ENCODE measurements at places on chromosomes 1 and 21. TPM values are rescaled to one million over a fixed set of nuclear protein-coding genes. Genes with fewer than 3 reads are reported as not detected.

The PRELP gene
- 1.1 TPM for total RNA-seq

The ESRRG gene
- total RNA-seq, result 51.0 TPM

The MIA3 gene
- 80.5 TPM for total RNA-seq

The RSPH1 gene
- 1.2 TPM for total RNA-seq

The C1orf74 gene
- total RNA-seq, result 3.6 TPM

The GRHL3 gene
- 1.1 TPM for total RNA-seq

The MPL gene
- not detected for total RNA-seq

The AMIGO1 gene
- 13.1 TPM for total RNA-seq

The TTC24 gene
- not detected for total RNA-seq

The INSRR gene
- total RNA-seq, result 0.13 TPM

The SLC26A9 gene
- not detected for total RNA-seq

The CFHR1 gene
- total RNA-seq, result 0.38 TPM

The DMBX1 gene
- 1.1 TPM for total RNA-seq

The NBPF6 gene
- total RNA-seq, result not detected

The GCSAML gene
- 0.25 TPM for total RNA-seq

GRCh38 chr1:219257751-219258150 lies 84.1 kb downstream of the LYPLAL1 start:
- no peak for ATAC-seq

DNA sequence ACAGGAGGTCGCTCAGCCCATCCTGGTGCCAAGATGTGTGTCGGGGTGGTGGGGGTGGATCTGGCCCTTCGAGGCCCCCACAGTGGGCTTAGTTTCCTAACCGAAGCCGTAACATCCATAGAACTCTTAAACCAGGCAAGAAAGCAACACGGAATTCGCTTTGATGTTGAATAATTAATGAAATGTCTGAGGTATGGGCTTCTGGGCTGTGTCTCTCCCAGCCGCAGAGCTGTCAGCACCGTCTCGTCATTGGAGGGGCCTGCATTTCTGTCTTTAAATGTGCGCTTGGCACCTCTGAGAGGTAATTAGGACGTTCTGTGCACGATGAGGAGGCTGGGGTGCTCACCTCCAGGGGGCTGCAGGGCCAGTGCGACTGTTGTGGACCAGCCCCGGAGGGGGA lies 13.3 kb upstream of the PLCH2 start:
- ATAC-seq, result no peak

DNA sequence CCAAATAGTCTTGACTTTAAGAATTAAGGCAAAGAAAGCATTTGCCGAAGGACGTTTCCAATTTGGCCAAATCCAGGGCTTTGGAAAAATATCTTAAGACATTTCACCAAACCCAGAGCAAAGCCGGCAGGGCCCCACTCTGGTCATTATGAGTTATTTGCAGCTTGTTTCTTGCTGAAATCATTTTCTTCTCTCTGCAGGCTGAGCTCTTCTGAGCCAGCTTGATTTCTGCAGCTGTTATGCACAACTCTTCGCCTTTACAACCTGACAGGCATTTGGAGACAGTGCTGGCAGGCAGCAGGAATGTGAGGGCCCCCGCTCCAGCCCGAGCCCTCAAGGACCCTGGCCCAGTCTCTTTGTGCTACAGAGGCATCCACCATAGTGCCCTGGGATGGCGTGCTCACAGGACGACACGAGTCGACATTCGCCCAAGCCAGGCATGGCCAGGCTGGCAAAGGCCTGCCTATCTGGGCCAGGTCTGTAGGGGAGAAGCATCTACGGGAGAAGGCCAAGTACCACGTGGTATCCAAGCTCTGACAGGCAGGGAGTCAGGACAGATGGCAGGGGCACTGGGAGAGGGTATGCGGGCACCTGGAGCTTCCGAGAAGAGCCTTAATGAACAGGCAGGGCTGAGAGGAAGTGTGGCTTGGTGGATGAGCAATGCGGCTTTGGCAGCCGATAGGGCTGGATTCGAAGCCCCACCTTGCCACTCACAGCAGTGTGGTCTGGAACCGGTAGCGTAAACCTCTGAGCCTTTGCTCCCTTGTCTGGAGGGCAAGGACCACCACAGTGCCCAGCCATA lies 32.3 kb downstream of the SYF2 start:
- no peak for ATAC-seq

GRCh38 chr1:164779376-164779775 lies 220.4 kb downstream of the PBX1 start:
- no peak for ATAC-seq

GRCh38 chr1:228685081-228685660 lies 50.1 kb upstream of the RHOU start:
- no peak for ATAC-seq

GRCh38 chr1:158087320-158087927 lies 93.3 kb upstream of the CD1D start:
- peak; percentile 62 for ATAC-seq

DNA sequence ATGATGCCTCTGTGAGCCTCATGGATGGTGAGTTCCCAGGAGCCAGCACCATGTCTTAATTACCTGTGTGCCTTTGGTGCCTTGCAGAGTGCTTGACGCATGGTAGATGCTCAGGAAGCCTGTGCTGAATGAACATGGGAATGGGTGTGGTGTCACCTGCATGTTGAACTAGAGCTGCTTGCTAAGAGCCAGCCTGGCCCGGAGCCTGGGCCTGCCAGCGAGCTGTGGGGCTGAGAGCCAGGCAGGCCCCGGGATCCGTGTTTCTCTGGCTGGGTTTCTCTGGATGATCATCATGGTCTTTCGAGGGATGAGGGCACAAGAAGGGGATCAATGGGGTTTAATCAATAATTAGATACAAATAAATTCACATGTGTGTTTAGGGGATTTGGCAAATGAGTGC lies 6.7 kb upstream of the TEX35 start:
- ATAC-seq, result no peak

GRCh38 chr1:153566414-153567371 lies 1.0 kb upstream of the S100A2 start:
- ATAC-seq, result peak; percentile 76

- no peak for ATAC-seq
Observed at GRCh38 chr1:10280439-10281350, 70.3 kb downstream of the KIF1B start.

- ATAC-seq, result peak; percentile 35
Observed at GRCh38 chr1:157585984-157586383, 11.9 kb downstream of the FCRL4 start.

- ATAC-seq, result no peak
Observed at GRCh38 chr1:158417586-158417985, 8.5 kb downstream of the OR10K2 start.

- no peak for ATAC-seq
Observed at GRCh38 chr1:165695031-165695430, 3.3 kb downstream of the ALDH9A1 start.

- peak; percentile 84 for ATAC-seq
Observed at GRCh38 chr1:18597160-18598042, 33.2 kb upstream of the PAX7 start.

DNA sequence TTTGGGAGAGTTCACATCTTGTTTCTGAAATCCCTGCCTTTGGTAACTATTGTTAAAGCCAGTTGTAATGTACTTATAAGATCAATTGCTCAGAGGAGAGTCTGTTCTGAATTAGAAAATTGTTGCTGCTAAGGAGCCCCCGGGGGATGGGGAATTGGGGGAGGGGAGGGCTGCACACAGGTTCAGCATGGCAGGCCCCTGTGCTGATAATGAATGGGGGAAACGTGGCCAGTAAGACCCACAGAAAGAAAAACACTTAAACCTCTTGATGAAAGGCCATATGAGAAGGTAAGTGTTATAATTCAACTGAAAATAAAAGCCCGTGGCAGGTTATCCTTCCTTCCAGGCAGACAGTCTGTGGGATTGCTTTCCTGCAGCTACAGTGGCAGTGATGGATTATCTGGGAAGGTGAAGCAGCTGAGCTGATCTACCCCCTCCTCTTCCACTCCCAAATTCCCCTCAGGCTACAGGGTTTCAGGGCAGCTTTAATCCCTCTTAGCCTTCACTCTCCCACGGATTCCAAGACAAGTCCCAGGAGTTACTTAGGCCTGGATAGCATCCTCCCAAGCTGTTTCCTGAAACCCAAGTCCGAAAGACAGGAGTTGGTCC lies 398.8 kb downstream of the TBX15 start:
- ATAC-seq, result no peak

DNA sequence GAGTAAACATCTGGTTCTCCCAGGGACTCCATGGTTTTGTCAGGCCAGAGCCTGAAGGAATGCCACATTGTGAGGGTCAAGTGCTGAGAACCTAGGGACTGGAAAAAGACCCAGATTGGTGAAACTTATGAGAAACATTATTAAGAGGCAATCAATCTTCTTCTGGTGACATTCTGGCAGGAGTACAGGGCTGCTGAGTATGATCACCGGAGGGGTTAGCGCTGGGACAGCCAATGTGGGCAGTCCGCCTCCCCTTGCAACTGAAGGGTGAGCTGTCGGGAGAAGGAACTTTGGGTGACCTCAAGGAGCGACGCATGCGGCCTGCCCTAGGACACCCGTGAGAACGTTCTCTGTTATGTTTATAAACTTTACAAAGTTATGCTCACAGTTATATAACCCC lies 429.0 kb downstream of the LMO4 start:
- no peak for ATAC-seq

- ATAC-seq, result peak; percentile 20
Observed at GRCh38 chr1:45884700-45885099, 81.3 kb downstream of the MAST2 start.

DNA sequence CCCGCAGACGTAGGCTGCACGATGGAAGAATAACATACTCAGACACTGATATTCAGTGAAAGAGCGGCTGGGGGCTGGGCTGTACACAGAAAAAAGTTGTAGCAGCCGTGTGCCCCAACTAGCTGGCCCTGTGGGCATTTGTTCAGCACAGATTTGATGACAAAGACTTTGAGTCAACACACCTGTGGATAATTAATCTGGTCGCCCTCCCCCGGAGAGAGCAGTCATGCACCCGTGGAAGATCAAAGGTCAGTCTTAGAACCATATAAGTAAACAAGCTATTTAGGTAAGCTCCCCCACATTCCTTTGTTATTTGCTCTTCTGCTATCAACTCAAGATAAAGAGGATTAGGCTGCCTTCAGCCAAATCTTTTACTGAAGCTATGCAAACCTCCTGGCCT lies 148.4 kb upstream of the HMCN1 start:
- no peak for ATAC-seq

- ATAC-seq, result peak; percentile 22
Observed at GRCh38 chr1:168161459-168161858, 17.3 kb upstream of the TIPRL start.

DNA sequence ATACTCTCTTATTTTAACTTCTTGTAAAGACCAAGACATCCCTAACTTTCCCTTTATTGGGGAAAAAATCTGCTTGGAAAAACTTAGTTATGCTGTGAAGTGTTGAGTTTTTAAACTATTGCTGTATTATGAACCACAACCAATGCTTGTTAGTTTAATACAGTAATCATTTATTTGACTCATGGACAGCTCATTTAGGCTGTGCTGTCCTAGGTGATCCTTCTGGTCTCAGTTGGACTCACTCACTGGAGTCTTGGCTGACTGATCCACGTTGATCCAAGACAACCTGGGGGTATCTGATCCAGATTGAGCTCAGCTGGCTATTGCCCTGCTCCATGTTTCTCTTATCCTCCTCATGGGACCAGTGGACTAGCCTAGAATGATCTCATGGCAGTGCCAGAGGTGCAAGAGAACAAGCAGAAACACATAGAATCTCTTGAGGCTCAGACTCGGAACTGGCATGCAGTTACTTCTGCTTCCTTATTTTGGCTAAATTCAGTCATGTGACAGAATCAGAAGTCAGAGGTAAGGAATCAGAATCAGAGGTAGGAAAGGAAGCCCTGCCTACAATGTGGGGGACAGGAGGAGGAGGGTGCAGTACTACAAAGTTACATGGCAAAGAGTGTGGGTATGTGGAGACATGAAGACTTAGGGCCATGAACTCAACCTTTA lies 156.5 kb downstream of the FGGY start:
- ATAC-seq, result no peak

- peak; percentile 24 for ATAC-seq
Observed at GRCh38 chr1:40096646-40096976, 441 bp downstream of the PPT1 start.

- no peak for ATAC-seq
Observed at GRCh38 chr1:214549604-214550003, 1.8 kb downstream of the PTPN14 start.

DNA sequence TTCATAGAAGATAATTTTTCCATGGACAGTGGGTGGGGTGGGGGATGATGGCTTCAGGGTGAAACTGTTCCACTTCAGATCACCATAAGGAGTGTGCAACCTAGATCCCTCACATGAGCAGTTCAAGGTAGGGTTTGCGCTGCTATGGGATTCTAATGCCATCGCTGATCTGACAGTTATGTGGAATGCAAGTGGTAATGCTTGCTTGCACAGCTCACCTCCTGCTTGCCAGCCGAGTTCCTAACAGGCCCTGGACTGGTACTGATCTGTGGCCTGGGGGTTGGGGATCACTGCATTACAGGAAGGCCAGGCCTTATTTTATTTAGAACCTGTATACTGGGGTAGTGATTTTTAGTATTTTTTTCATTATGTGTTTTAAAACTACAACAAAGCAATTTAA lies 22.0 kb downstream of the MAN1A2 start:
- no peak for ATAC-seq

DNA sequence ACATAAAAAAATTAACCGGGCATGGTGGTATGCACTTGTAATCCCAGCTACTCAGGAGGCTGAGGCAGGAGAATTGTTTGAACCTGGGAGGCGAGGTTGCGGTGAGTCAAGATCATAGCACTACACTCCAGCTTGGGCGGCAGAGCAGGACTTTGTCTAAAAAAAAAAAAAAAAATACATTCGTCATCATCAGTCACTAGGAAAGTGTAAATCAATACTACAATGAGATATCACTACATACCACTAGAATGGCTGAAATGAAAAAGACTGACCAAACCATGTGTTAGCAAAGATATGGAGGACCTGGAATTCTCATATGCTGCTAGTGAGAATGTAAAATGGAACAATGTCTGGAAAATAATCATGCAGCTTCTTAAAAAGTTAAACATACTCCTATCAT lies 9.3 kb downstream of the SPATA45 start:
- no peak for ATAC-seq

DNA sequence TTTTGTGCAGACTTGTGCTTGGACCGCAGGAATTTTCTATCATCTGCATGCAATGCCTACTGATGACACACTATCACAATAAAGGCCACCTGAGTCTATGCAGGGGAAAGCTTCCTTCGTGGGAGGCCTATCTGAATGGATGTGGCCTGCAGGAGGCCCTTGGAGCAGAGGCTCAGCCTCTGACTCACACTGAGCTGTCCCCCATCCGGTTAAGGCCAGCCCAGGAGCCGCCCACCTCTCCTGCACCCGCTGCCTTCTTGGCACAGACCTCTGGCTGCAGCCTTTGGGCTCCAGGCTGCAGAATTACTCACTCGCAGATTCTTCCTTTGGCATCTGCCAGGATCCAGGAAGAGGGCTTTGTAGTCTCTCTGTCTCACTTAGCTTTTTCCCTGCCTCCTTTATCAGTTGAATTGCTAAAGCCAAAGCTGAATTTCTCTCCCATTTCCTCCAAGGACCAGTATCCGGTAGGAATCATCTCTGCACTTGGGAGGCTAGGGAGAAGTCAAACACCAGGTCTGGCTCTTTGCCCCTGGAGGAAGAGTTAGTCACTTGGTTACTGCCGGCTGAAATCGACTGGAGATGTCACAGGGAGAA lies 65.1 kb upstream of the JUN start:
- ATAC-seq, result peak; percentile 92

Measured in motor neuron (in vitro differentiated cells).